A549 treated with GW870086 at 1 μM for 4 hours (cell line): ENCODE measurements at places on chromosomes 16 and 17. TPM values are rescaled to one million over a fixed set of nuclear protein-coding genes. Genes with fewer than 3 reads are reported as not detected.

TK1 gene
- total RNA-seq: 211 to 279 TPM (median 233 TPM) in 5 replicates

ROGDI gene
- total RNA-seq: 10.4 to 16.1 TPM (median 15.1 TPM) in 5 replicates

APOH gene
- 4.4 to 7.6 TPM (median 5.0 TPM) in 5 replicates for total RNA-seq

TEX14 gene
- 0.12 to 0.47 TPM (median 0.29 TPM) in 5 replicates for total RNA-seq

AIPL1 gene
- total RNA-seq: 0.05 TPM in 1 of 5 replicates, not detected in the others

FOXJ1 gene
- 0.34 to 0.76 TPM (median 0.55 TPM) in 5 replicates for total RNA-seq

EPOP gene
- 9.8 to 13.2 TPM (median 12.6 TPM) in 5 replicates for total RNA-seq

PHOSPHO1 gene
- total RNA-seq: 0.22 to 0.79 TPM (median 0.52 TPM) in 5 replicates

RUNDC3A gene
- total RNA-seq: 0.39 to 1.3 TPM (median 0.80 TPM) in 5 replicates

KCNJ2 gene
- total RNA-seq: 0.03 to 0.07 TPM (median 0.05 TPM) in 5 replicates

CCL13 gene
- total RNA-seq: not detected in 5 replicates

CDH5 gene
- 0.12 to 0.23 TPM (median 0.18 TPM) in 5 replicates for total RNA-seq

HOXB7 gene
- total RNA-seq: 29.6 to 32.2 TPM (median 30.8 TPM) in 5 replicates

KRTAP17-1 gene
- not detected in 5 replicates for total RNA-seq

KRTAP2-3 gene
- not detected in 5 replicates for total RNA-seq
